ENCODE measurements at places on chromosomes 6 and 20.
A peak's percentile ranks its signal among the peaks of the same experiment; 100 is the strongest.

GRCh38 chr6:167426084-167426483, 101.2 kb downstream of the TTLL2 start:
- no peak for DNase-seq

DNA sequence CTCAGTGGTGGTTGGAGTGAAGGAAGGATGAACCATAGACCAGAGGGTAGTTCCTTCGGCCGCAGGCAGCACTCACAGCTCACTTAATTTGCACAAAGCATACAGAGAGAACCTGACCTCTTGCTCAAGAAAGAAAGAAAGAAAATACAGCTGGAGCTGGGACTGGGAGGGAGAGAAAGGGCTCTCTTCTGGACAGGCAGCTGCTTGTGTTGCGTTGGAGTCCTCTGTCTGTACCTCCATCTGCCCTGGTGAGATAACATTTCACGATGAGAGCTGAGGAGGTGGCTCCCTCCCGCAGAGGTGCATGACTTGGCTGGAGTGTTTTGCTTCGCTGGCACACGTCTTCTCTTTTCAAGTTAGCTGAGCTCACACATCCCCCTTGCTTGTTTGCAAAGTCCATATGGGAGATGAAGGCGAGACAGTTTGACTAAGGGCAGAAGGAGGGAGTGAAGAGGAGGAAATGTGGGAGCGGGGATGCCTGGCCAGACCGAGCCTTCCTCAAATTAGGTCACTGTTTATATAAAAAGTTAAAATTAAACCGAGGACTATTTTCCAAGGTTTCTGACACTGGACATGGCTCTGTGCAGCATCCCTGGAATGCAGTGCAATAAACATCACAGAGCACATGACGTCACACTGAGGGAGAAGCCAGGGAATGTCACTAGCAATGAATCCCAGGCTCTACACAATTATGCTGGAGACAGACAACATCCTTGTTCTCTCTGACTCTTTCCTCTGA, 359.4 kb downstream of the CD83 start:
- no peak for DNase-seq

DNA sequence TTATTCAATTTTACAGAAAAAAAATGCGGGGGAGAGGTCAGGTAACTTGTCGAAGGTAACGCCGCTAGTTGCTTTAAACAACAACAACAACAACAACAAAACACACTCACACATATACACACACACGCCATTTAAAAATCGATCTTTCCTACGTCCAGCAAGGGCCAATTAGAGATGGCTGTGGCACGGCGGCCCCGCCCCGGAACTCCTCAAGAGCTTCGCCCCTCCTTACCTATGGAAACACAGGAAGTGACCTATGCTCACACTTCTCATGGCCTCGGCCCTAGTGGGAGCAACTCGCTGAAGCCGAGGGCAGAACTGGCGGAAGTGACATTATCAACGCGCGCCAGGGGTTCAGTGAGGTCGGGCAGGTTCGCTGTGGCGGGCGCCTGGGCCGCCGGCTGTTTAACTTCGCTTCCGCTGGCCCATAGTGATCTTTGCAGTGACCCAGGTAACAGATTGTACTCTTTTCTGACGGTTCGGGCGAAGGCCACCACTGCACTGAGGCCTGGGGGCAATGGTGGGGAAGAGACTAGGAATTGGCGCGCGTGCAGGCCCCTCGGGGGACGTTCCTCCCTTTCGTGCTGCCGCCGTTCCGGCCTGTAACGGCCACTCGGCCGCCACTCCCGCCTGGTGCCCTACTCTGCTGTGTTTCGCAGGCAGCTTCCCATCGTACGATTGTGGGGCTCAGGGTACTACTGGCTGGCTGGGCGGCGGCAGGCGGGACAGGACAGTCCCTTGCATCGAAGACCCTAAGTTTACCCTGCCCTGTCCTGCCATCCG, at the start of gene TBP:
TSS of gene TBP (plus strand) at position 357 of the 783 bp plus-strand sequence. CDS start 2,661 bp downstream, outside the sequence.
- peak; percentile 100 for DNase-seq

DNA sequence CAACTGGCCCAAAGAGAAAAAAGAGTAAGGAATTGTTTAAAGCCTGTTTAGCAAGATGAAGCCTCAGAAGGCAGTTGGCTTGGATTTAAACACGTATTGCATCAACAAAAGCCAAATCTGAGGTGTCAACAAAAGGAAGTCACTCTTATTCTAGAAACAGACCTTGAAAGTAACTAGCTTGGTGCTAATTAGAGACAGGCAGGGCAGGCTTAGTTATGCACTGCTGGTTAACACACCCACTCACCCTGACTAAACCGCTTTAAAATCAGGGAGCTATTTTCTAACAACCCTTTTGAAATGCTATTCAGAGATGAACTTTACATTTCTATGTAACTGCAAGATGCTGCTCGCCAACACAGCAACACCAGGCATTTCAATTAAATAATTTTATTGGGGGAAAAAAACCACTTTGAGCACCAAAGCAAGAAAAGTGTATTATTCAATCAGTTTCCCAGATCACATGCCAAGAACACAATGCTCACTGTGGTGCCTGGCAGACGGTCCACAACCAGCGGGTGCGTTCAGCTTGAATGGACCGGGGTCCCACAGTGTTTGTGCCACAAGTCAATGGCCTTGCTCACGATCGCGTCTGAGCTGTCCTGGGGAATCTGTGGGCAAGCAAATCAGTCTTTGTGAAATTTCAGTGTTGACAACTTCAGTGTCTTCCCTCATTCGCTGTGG, 23.6 kb downstream of the TBC1D7 start:
- no peak for DNase-seq

GRCh38 chr6:154476494-154476893, 34.0 kb downstream of the CNKSR3 start:
- DNase-seq = no peak

DNA sequence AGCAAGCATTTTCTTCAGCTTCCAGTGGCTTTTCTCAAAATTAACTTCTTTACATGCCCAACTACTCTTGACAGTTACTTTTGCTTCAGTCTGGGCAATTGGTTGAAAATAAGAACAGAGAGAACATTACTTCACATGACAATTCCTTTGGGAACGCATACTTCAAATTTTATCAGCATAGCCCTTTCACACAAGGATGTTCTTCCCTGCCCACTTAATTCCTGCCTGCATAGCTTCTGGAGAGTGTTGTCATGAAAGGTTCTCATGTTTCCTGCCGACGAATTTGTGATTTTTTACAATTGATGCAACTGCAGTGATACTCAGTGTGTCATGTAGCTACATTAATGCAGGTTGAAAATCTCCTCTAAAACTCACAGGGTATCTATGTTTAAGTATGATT, 22.0 kb upstream of the SNRNP48 start:
- no peak for DNase-seq

DNA sequence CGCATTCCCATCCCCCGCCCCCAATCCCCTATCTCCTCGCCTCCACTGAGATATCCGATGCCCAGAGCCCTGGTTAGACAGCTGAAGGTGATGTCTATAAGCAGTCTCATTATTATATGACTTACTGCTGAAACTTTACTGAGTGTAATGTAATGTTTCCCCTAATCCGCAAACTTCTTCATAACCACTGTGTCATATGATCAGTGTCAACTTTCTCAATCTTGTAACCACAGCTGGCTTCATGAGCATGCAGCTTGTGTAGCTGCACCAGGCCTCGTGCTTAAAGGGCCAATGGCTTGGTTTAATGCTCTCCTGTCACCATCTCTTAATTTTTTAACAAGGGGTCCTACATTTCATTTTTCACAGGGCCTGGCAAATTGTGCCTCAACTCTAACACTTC, 8.1 kb downstream of the ASIP start:
- DNase-seq = no peak

DNA sequence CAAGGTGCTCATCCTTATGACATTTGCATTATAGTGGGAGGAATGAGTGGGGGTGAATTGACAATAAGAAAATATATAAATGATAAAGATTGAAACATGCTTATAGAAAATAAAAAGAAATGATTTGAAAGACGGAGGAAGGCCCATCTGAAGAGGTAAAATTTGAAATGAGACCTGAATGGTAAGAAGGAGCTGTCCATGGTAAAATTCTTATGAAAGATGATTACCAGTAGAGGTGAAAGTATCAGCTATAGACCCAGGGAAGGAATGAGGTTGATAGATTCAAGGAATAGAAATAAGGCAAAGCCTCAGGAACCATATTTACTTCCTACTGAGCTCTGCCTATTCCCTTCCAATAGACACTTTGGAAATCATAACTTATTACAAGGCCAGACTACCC, 149.7 kb downstream of the HTR1B start:
- no peak for DNase-seq

DNA sequence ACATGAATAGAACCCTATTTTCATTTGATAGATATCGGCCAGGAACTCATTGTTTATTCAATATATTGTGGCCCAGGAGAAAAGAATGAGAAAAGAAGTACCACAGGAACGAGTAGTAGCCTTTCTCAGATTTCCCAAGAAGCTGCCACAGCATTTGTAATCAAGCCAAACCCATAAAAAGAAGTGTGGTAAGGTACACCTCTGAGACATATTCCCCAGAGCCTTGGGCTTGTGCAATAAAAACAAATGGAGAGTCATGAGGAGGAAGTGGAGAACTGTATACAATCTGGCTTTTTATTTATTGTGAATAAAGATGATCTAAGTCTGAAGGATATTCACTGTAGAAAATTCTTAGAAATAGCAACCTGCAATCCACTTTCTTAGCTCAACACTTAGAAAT, 36.7 kb downstream of the KIF6 start:
- no peak for DNase-seq

- no peak for DNase-seq
Observed at GRCh38 chr20:21516180-21516567, 2.3 kb upstream of the NKX2-2 start.

DNA sequence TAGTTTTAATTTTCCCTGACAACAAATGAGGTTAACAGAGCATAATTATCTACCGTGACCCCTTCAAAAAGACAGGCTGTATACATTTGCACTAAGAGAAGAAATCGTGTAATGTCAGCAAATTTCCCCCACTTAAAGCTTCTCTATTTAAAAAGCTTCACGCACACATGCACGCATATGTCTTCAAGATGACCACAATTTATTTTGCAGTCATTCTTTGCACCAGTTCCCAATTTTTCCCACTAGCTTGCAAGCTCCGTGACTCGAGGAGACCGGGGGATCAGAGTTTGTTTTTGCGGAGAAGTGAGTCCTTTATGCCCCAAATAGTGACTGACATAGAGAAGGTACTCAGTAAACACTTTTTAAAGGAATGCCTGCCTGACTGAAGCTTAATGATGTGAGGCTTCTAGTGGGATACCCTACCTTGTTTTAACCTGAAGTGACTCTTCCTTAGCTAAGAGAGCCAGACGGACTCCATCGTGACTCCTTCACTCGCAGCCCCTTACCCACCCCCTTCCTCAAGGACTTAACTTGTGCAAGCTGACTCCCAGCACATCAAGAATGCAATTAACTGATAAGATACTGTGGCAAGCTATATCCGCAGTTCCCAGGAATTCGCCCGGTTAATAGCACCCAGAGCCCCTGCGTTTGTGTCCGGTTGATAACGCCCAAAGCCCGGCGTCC, 9.3 kb upstream of the NQO2 start:
- DNase-seq = peak; percentile 80

- DNase-seq = peak; percentile 21
Observed at GRCh38 chr6:129248946-129249345, 366.0 kb downstream of the LAMA2 start.

DNA sequence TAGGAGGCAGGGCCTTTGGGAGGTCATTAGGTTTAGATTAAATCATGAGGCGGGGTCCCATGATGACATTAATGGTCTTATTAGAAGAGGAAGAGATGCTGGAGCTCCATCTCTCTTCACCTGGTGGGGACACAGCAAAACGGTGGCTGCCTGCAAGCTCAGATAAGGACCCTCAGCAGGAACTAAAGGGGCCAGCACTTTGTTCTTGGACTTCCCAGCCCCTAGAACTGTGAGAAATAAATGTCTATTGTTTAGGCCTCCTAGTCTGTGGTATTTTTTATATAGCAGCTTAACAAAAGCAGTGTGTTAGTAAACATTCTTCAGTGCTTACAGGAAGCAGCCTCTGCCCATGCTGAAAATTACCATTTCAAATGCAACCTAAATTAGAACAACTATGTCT, 157.6 kb downstream of the FOXA2 start:
- no peak for DNase-seq

- DNase-seq = no peak
Observed at GRCh38 chr20:51091406-51092195, 68.7 kb upstream of the KCNG1 start.

DNA sequence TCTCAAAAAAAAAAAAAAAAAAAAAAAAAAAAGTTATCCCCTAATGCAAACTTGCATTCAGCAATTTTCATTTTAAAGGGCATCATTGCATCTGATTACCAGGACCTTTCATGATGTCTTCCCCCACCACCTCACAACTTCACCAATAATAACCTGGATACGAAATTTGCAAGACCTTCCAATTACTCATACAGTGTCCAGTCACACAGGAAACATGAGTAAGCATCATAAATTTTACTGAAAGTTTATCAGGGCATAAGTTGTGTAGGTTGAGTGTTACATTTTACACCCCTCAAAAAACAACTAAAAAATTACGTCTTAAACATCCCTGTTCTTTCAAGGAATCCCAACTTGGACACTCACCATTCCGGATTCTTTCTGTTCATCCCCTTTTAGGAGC, 79.1 kb upstream of the ANKEF1 start:
- no peak for DNase-seq

GRCh38 chr6:87282743-87283142, 39.6 kb upstream of the SMIM8 start:
- DNase-seq = no peak

DNA sequence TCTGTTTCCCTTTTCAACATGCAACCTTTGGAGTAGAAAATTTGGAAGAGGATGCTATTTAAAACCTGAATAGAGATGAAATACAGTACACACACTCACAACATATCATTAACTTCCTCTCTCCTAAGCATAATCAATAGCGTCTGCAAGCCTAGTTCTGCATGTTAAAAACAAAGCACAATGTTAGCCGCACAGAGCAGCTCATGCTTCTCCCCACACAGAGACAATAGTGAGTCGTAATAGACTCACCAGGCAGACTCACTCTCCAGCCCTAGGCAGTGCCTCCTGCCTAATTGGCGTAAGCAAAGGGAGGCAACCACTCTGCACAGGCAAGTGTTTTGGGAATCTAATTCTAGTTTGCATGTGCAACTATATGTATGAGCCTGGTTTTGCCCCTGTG, 45.8 kb upstream of the ARID1B start:
- DNase-seq = no peak

DNA sequence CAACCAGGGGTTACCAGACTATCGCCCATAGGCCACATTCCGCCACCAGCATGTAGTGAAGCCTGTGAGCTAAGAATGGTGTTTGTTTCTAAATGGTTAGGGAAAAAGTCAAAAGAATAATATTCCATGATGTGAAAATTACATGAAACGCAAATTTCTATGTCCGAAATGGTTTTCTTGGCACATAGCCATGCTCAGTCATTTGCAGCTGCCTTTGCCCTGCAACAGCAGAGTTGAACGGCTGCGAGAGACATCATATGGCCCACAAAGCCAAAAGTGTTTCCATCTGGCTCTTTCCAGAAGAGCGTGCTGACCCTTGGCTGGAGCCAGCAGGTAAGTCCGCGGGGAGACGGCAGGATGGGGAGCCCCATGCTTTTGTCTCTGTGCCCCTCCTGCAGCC, 60.7 kb downstream of the FAM120B start:
- DNase-seq = no peak

- DNase-seq = peak; percentile 51
Observed at GRCh38 chr6:43308101-43308989, at the start of gene CRIP3. Gene CRIP3, minus strand, starts transcription at chr6:43308826. Its CDS starts 34 bp downstream, at chr6:43308792.

GRCh38 chr6:106637717-106638341, 8.5 kb downstream of the QRSL1 start:
- DNase-seq = no peak

Data from NCI-H82 (cell line).